ENCODE measurements at places on chromosomes 11 and 22.

- no peak for DNase-seq
Observed at GRCh38 chr11:38900211-38900610, 2302.2 kb upstream of the RAG2 start.

- no peak for DNase-seq
Observed at GRCh38 chr22:32327066-32327465, 30.6 kb upstream of the RFPL3 start.

DNA sequence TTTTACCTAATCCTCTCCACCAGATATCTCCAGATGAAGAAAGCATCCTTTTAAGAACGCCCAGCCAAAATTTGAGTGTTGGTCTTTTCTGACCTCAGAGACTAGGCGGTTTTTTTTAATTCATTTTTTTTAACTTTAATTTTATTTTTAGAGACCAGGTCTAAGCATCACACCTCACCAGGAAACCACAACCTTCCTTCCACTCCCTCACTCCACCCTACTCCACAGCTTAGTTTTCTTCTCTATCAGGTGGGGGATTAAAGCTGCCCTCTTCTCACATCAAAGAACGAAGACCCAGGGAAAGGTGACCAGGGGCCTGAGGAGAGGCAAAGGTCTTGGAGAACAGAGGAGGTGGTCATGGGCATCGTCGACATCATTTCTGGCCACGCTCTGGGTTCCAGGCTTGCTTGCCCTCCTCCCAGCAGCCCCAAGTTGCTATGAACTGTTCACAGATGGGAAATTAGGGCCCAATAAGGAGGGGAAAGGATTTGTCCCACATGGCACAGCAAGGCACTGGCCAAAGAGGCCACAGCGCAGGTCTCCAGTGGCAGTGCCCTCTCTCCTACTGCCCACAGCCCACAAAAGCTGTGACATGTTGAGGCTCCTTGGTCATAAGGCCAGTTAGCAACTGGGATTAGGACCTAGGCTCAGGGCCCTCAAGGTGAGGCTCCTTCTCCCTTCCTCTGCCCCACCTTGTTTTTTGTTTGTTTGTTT, 1.4 kb upstream of the PEX16 start:
- DNase-seq: no peak

- no peak for DNase-seq
Observed at GRCh38 chr11:68437927-68438657, 22.5 kb upstream of the PPP6R3 start.

DNA sequence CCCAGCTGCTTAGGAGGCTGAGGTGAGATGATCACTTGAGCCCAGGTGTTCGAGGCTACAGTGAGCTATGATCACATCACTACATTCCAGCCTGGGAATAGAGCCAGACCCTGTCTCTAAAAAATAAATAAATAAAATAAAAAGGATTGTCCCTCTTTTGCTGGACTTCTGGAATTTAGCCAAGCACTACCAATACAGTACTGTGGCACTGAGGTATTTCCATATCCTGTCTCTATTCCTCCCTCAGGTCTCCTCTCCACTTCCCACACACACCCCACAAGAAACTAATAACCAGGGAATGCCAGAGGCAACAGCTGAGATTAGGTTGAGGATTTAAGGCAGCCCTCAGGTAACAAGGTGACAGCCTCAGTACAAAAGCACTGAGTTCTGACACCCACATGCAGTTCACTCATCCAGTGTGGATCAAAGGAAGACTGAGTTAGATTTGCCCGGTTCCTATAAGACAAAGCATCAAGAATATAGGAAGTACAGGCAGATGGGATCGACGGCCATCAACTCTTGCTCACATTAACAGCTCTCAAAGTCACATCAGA, 4.5 kb upstream of the PPP2R1B start:
- DNase-seq: no peak

DNA sequence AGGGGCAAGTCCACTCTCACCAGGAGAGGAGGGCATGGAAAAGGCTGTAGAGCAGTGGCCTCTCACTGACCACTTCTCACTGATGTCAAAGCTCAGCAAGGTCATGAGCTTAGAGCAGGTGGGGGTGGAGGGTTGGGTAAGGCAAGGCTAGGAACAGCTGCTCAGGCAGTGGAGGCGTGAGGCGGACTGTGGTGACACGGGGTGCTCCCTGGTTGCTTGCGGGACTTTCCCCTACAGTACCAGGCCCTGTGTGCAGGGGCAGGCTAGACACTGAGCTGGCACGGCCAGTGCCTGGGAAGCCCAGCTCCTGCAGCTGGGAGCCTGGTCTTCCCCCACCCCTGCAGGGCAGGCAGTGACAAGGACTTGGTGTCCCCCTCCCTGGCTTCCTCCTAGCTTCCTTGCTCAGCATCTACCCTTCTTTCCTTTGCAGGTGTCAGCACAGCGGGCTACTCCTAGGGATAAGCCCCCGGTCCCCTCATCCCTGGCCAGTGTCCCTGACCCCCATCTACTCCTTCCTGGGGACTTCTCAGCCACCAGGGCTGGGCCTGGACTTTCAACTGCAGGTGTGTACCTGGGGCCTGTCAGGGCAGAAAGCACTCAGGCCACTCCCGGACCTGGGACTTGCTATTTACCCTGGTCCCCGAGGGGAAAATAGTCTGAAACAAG, 45.6 kb downstream of the PISD start:
- peak; percentile 84 for DNase-seq

- DNase-seq: no peak
Observed at GRCh38 chr11:6640036-6640984, 15.3 kb downstream of the DCHS1 start.

Data from GM20000 (cell line).